ENCODE measurements at places on chromosomes 11 and 22. TPM values are rescaled to one million over a fixed set of nuclear protein-coding genes. Genes with fewer than 3 reads are reported as not detected.

Gene CACNA1I
- total RNA-seq = 0.53 TPM

Gene OR4B1
- not detected for total RNA-seq

Gene KLHDC7B
- total RNA-seq = not detected

GRCh38 chr11:66317723-66318599 lies 1.1 kb upstream of the CD248 start:
- peak; percentile 66 for DNase-seq

- peak; percentile 77 for DNase-seq
Observed at GRCh38 chr11:92226331-92227229, 2.0 kb downstream of the FAT3 start.

DNA sequence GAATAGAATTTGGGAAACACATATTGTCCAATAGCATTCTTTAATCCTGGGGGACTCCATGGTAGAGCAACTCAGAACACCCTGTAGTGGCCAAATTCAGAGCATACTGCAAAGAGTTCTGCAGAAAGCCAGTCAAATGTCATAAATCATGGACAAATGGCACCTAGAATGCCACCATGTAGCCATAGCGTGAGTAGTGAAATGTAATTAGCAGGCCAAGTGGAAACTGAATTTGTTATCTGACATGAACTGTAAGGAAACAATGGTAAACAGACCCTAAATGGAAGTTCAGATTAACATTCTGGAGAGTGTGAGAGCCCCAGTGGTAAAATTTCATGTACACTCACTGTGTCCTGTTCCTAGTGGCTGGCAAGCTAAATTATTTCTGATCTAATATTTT lies 7.0 kb upstream of the PRSS23 start:
- no peak for DNase-seq

DNA sequence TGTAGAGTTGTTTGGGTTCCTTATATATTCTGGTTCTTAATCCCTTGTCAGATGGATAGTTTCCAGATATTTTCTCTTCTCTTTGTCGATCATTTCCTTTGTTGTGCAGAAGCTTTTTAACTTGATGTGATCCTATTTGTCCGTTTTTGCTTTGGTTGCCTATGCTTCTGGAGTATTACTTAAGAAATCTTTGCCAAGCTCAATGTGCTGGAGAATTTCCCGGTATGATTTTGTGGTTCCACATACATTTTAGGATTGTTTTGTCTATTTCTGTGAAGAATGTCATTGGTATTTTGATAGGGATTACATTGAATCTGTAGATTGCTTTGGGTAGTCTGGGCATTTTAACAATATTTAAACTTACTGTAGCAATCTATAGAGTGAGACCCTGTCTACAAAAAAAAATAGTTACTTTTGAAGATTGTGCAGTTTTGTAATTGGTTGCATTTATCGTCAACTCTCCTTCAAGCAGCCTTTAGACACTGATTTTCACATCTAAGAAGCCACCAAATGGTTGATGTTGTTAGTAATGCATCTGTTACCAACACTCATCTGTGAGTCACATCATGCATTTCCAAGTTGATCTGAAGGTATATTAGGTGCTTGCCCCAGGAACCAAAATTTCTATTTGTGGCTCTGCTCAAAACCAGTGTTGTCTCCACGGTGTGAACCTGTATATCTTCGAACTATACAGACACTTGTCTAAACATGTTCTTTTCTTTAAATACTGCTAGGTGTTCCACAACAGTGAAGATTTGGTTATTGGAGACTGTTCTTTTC lies 21.4 kb downstream of the XRCC6 start:
- DNase-seq = no peak

- DNase-seq = no peak
Observed at GRCh38 chr11:61004761-61005181, 33.3 kb downstream of the CD6 start.
